Kidney capillary endothelial cell (primary cell): ENCODE measurements at places on chromosomes 12 and 14.

- no peak for DNase-seq
Measured at GRCh38 chr12:9980126-9980525, 8.9 kb downstream of the CLEC12A start.

DNA sequence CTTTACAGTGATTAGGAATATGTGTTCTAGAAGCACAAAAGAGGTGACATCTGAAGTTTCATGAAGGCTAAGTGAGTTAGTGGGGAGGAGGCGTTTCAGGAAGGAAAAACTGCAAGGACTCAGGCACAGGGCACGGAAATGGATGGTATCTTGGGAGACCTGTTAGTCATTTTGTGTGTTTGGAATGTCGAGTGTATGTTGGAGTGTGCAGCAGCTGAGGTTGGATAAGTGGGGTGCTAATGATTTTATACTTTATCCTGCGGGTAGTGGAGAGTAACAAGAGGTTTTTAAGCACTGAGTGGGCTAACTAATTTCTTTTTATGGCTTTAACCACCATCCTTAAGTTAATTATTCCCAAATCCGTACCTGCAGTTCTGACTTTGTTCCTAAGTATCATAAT, 571.5 kb upstream of the FBXO33 start:
- no peak for DNase-seq

GRCh38 chr12:109567296-109567695, 6.0 kb downstream of the MMAB start:
- no peak for DNase-seq

DNA sequence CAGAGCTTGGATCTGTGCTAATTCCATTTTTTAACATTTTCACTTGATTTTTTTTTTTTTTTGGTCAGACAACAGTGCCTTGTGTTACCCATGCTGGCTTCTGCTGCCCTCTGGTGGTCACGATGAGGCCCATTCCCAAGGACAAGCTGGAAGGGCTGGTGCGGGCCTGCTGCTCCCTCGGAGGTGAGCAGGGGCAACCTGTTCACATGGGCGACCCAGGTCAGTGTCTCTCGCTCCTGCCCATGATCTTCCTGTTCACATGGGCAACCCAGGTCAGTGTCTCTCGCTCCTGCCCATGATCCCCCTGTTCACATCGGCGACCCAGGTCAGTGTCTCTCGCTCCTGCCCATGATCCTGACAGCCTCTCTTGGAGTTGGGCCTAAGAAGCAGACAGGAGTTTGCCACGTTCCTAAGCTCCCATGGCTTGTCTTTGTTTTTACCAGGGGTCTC, 59.4 kb downstream of the DGLUCY start:
- peak; percentile 67 for DNase-seq

DNA sequence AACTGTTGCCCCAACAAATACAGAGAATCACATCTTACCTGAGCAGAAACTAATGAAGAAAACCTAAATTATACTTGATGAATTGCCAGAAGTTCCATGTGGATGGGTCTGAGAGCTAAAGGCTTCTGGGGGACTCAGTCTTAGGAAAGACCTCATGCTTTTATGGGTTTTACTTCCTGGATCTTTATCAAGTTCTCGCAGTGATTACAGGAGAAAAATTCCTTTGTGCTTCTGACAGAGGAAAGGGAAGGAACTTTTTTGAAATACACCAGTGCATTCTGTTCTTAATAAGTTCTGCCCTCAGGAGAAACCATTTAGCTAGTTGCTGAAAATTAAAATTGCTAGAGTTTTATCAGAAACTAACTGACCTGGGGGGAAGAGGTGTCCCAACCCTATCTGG, 203.9 kb upstream of the KITLG start:
- DNase-seq = no peak

- no peak for DNase-seq
Measured at GRCh38 chr14:25001156-25001555, 48.8 kb downstream of the STXBP6 start.

DNA sequence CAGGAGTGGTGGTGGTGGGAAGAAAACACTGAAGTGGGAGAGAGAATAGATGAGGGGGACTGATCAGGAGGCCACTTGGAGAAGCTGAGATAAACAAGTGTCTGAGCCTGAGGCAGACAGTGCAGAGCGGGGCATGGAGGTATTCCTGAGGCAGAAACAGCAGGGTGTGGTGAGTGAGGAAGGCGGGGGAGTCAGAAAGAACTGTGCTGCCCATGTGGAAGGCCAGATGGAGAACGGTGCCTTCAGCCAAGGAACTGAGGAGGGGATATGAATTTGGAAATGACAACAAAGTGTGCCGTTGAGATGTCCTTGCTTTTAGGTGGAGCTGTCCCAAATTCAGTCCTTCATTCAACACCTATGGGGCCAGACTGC, 13.7 kb downstream of the APPL2 start:
- no peak for DNase-seq

DNA sequence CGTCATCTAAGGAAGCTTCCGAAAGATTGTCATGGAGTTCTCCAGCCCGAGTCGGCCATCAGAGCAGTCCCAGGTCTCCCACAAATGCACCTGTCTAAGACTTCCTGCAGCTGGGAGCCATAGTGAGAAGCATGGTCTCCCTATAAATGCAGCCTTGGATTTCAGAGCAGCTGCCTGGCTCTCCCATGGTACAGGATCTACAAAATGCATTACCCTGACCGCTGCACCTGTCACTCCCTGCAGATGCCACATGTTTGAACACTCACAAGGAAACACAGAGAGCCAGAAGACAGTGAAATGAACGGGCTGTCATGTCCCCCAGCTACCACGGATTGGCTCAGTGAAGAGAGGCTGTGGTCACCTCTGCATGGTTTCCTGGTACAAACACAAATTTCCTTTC, 702.7 kb downstream of the MED13L start:
- no peak for DNase-seq

GRCh38 chr14:86575141-86575540, 1045.2 kb downstream of the FLRT2 start:
- no peak for DNase-seq

- DNase-seq = peak; percentile 32
Measured at GRCh38 chr14:78836777-78837176, 666.6 kb downstream of the NRXN3 start.

GRCh38 chr12:100163416-100164152, 20.9 kb upstream of the BLTP3B start:
- peak; percentile 38 for DNase-seq

- DNase-seq = no peak
Measured at GRCh38 chr12:10366875-10367274, 23.0 kb downstream of the KLRK1 start.

DNA sequence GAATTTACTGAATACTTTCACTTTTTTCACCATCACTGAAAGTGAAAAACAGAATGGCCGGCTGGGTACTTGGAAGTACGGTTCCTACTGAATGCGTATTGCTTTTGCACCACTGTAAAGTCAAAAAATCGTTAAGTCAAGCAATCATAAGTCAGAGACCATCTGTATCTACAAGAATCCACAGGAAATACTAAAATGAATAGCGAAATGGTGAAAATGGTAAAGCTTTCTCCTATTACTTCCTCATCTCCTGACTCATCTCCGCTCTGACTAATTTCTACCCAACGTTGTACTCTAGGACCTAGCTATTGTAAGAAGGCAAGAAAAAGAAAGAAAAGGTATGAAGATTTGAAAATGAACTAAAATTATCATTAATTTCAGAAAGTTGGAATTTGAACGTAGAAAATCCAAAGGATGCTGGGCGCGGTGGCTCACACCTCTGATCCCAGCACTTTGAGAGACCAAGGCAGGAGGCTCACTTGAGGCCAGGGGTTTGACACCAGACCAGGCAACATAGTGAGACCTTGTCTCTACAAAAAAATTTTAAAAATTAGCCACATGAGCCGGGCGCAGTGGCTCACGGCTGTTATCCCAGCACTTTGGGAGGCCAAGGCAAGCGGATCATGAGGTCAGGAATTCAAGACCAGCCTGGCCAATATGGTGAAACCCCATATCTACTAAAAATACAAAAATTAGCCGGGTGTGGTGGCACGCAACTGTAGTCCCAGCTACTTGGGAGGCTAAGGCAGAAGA, 5.3 kb upstream of the CDCA4 start:
- peak; percentile 70 for DNase-seq

- no peak for DNase-seq
Measured at GRCh38 chr12:5660238-5660637, 228.3 kb downstream of the NTF3 start.
